Renal cortex interstitium (tissue), 15 donors: ENCODE measurements at places on chromosomes 7 and 10. TPM values are rescaled to one million over a fixed set of nuclear protein-coding genes. Genes with fewer than 3 reads are reported as not detected.

The HECW1 gene
- 7.0 TPM for polyA plus RNA-seq

The FRAT2 gene
- polyA plus RNA-seq: 13.2 TPM

The AGR2 gene
- 66.8 TPM for polyA plus RNA-seq

The EVX1 gene
- polyA plus RNA-seq: 0.11 TPM

The SPDYE18 gene
- 1.4 TPM for polyA plus RNA-seq

The BAMBI gene
- polyA plus RNA-seq: 42.2 TPM
